Skin of body (tissue), 3 donors: ENCODE measurements at places on chromosomes 4 and X. TPM values are rescaled to one million over a fixed set of nuclear protein-coding genes. Genes with fewer than 3 reads are reported as not detected.

DNA sequence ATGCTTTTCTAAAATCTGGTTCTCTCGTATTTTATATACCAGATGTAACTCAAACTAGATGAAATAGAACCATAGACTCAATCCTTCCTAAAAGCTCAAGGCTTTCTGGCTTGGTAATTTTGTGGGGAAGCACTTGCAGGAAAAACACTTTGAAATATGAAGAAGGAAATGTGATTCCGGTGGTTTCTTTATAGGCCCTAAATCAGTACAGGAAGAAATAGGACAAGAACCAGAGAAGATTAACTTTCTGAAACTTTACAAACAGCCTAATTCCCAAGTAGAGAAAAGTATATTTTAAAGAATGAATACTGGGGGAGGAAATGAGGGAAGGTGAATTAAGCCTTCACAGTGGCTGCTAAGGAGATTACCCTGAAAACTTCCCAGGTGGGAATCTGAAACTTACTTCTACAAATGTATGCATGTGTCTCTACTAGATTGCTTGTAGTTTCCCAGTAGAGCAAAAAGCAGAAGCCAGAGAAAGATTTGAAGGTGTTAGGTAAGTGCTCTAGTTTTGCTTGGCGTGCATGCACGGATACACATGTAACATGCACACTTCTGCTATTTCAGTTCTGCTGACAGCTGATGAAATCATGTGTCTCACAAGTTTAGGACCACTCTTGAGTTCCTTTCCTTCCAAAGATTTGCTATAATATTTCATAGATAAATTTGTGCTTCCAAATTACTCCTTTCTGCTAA lies 92.1 kb downstream of the AFF1 start:
- DNase-seq, result no peak

GRCh38 chr4:120672076-120672475 lies 250.4 kb downstream of the PRDM5 start:
- DNase-seq, result peak; percentile 79

- DNase-seq, result no peak
Observed at GRCh38 chr4:147846318-147847155, 114.6 kb downstream of the ARHGAP10 start.

DNA sequence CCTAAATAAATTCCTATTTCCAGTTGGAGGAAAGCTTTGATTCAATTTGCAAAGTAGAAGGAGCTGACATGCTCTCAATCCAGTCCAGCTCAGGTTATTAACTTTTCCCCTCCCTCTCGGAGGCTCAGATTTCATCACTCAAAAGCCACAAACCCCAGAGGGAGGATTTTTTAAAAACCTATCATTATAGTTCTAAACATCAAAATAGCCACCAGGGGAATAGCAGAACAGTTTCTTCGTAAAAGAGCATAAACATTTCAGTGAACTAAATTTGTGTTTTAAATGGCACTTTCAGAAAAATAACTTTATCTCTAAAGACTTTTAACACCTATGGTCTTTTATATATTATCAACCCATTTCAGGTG lies 8.8 kb downstream of the GPRIN3 start:
- DNase-seq, result no peak

GRCh38 chrX:78769946-78770345 lies 22.4 kb downstream of the LPAR4 start:
- DNase-seq, result no peak

DNA sequence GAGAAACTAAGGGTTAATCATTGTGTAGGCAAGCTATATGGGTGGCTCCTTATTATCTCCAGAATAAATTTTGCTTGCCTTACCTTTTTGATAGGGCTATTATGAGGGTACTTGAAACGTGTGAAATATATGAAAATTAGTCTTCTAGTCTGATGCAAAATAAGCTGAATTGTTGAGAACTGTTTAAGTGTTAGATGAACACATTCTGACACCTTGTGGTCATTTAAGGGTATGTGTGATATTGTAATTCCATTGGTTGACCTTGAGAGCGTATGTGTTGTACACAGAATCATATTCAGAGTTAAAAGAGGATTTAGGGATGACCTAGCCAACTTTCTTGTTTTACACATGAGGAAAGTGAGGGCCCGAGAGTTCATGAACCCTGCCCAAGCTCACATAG lies 44.6 kb upstream of the LINC00632 start:
- DNase-seq, result no peak

DNA sequence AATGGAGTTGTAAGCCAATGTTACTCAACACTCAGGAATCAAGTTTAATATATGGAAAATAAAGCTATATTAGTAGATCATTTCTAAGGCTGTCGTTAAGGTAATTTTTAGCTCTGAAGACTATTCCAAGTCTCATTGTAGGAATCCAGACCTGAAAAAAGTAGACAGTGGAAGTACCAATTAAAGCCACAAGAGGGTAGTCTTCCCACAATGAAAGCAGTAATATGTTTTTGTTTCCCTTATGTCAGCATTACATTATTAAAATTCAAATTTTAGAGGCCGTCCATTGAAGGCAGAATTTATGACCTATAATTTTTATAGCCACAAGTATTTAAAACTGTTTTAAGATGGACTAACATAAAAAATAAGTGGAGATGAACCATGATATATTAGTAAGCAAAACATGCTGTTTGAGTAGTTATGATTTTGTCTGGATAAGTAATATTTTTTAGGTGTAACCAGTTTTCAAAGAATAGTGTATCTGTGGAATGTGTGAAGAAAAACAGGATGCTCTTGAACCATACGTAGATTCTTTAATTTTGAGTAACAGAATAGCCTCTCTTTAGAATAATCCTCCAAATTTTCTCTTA lies 372.6 kb upstream of the TECRL start:
- no peak for DNase-seq

GRCh38 chr4:20019310-20020015 lies 232.2 kb upstream of the SLIT2 start:
- DNase-seq, result no peak

DNA sequence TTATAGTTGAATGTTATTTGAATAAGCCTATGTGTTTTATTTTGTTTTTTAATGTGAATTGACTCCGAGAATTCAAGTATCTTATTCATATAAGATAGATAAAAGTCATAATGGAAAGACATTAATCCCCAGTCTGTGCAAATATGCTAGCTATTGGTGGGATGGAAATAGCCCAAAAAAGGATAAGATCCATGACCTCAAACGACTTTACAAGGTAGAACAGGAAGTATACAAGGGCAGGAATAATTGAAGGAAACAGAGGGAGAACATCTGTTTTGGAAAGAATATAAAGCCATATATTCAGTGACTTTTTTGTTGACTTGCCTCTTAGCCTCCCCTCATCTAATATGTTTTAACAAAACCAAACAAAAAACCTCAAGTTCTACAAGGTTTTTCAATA lies 9.0 kb downstream of the ABCE1 start:
- no peak for DNase-seq

DNA sequence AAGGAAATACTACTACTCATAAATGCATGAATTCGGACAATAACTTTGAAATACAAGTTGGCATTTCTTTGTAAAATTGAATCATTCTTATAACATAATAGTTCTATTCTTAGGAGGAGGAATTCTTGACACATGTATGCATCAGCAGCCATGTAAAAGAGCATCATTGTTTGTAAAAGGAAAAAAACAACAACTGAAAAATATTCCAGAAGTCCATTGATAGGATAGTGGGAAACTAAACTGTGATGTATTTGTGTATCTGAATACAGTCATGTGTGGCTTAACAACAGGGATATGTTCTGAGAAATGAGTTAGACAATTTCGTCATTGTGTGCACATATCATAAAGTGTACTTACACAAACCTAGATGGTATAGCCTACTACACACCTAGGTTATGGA lies 102.0 kb upstream of the SH3RF1 start:
- DNase-seq, result no peak

- no peak for DNase-seq
Observed at GRCh38 chr4:1246901-1247863, 1.7 kb downstream of the CTBP1 start.

DNA sequence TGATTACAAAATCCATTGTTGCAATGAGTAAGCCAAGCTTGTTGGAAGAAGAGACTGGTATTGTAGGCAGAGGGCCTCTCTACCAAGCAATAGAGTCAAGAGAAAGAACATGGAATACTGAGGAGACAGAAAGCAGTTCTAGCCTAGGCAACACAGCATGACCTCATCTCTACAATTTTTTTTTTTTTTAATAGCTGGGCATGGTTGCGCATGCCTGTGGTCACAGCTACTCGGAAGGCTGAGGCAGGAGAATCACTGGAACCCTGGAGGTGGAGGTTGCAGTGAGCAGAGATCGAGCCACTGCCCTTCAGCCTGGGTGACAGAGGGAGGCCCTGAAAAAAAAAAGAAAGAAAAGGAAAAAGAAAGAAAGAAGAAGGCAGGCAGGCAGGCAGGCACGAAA lies 11.7 kb upstream of the ZBTB33 start:
- DNase-seq, result no peak

GRCh38 chr4:156799121-156799589 lies 172.4 kb downstream of the PDGFC start:
- no peak for DNase-seq

- DNase-seq, result no peak
Observed at GRCh38 chrX:55450259-55450658, 1.7 kb upstream of the MAGEH1 start.

GRCh38 chrX:68758671-68759070 lies 70.2 kb upstream of the EFNB1 start:
- DNase-seq, result no peak

DNA sequence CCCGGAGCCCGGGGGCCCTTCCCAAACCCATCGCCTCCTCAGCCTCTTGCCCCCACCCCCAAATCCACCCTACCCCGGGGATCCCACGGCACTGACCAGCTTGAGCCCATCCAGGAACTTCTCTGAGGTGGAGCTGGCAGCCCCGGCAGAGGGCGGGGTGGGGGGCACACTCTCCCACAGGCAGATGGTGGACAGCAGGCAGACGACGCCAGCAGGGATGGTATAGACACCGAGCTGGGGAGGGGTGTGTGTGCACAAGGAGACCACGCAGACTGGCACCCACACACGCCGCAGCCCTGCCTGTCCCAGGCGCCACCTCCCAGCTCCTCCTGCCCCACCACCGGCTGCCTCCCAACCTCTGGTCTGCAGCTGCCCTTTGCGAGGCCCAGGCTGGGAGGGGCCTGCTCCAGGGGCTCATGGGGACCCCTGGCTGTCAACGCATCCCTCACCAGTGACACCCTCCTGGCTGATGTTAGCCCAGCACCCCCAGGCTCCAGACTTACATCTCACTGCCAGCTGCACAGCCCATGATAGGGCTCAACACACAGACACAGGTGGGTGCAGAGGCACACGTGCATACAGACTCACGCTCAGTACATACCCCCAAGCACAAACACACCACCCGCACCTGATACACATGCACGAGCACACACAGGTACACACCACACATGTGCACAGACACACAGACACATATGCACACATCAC lies 4.2 kb downstream of the SLC49A3 start:
- DNase-seq, result no peak

- no peak for DNase-seq
Observed at GRCh38 chr4:183200453-183200852, 101.4 kb downstream of the WWC2 start.

DNA sequence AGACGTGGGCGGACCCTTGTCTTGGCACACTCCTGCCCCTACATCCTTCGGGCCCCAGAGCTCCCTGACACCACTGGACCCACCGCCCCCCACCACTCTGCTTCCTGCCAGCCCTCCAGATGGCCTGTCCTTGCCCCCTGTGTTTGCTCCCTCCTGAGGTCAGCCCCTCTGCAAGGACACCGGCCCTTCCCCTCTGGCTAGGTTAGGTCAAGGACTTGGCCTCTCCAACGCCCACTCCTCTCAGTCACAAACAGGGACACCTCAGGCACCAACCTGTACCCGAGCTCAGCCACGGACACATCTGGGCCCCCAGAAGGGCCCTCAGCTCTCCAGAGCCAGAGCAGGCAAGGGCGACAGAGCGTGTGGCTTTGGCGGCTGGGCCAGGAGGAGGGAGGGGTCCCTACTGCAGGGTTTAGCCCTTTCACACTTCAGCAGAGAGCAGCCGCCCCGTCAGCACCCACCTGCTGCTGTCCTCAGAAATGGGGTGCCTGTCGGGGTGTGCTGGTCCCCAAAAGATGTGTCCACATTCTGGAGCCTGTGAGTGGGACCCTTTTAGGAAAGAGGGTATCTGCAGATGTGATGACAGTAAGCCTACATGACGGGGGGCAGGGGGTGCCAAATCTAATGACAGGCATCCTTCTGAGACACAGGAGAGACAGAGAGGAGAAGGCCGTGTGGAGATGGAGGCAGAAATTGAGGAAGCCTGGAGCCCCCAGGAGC lies 23.5 kb upstream of the DUSP9 start:
- DNase-seq, result no peak

- peak; percentile 82 for DNase-seq
Observed at GRCh38 chr4:124322234-124323065, 390.1 kb downstream of the ANKRD50 start.

DNA sequence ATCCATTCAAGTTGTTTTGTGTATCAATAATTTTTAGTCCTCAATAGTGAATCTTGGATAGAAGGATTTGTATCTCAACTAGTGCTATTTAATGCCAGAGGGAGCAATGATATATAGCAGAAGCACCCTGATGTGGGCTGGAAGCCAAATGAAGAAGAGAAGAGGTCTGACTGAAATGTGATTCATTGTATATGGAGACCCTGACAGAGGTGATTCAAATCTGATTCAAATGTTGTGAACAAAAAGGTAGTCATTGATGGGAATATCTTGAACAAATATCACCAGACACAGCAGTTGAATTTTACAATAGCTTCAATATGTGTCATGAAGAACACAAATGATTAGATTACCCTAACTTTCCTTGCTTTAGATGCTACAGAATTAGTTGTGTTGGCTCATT lies 27.5 kb upstream of the SULT1B1 start:
- DNase-seq, result no peak

- no peak for DNase-seq
Observed at GRCh38 chrX:136598631-136599030, 49.3 kb upstream of the CD40LG start.

DNA sequence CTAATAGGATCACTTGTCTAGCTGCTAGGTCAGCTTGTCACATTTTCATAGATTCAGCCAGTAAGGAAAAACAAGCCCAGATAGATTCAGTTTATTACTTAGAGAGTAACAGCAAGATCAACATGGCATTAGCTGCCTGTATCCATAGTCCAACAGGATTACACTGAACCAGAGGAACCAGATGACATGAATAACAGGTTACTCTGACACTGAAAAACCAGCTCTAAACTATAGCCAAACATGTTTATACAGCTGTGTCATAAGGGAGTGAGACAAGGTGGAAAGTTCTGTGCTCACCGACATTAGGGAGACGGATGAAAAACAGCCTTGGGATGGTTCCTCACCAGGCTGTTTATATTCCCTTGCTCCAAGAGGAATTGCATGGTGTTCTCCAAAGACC lies 102.9 kb upstream of the EOLA2 start:
- no peak for DNase-seq

The THAP6 gene
- total RNA-seq, result 18.1 TPM

The SMIM43 gene
- total RNA-seq, result 0.30 TPM

The CXorf49 gene
- total RNA-seq, result not detected

The TGIF2LX gene
- total RNA-seq, result not detected

The FOXR2 gene
- not detected for total RNA-seq

The FDCSP gene
- total RNA-seq, result not detected

The UGT2A2 gene
- total RNA-seq, result 0.69 TPM

The GPM6B gene
- 17.5 TPM for total RNA-seq

The SLC25A43 gene
- total RNA-seq, result 8.8 TPM

The TSPYL2 gene
- total RNA-seq, result 16.9 TPM

The AMBN gene
- total RNA-seq, result not detected

The DYNLT3 gene
- total RNA-seq, result 13.7 TPM

The CFP gene
- 2.5 TPM for total RNA-seq

The GLUD2 gene
- total RNA-seq, result 3.3 TPM
